Camera-type eye (tissue), 1 donor: ENCODE measurements at places on chromosomes 16 and 17. TPM values are rescaled to one million over a fixed set of nuclear protein-coding genes. Genes with fewer than 3 reads are reported as not detected.

CAVIN1 gene
- 178 TPM for total RNA-seq

KREMEN2 gene
- total RNA-seq = 1.6 TPM

PRSS21 gene
- not detected for total RNA-seq

TVP23A gene
- 10.6 TPM for total RNA-seq

CRHR1 gene
- 20.6 TPM for total RNA-seq

C17orf100 gene
- 3.5 TPM for total RNA-seq
